ENCODE measurements at places on chromosomes 16 and 17.

- no peak overlapping the region for H3K27ac ChIP-seq
- no peaks in the 10 kb centered on the region for H3K27me3 ChIP-seq
- peaks cover 7% of the 10 kb centered on the region for H3K4me1 ChIP-seq
- H3K4me3 ChIP-seq: no peak overlapping the region
- no peak for DNase-seq
- no peaks in the 10 kb centered on the region for H3K36me3 ChIP-seq
Measured at GRCh38 chr17:32610943-32611342, 124.2 kb downstream of the CDK5R1 start.

- H3K4me1 ChIP-seq: no peaks in the 10 kb centered on the region
- no peak overlapping the region for H3K4me3 ChIP-seq
- H3K36me3 ChIP-seq: no peaks in the 10 kb centered on the region
- H3K27me3 ChIP-seq: no peaks in the 10 kb centered on the region
- no peak for DNase-seq
- H3K27ac ChIP-seq: no peak overlapping the region
Measured at GRCh38 chr16:78303946-78304345, 204.5 kb downstream of the WWOX start.

DNA sequence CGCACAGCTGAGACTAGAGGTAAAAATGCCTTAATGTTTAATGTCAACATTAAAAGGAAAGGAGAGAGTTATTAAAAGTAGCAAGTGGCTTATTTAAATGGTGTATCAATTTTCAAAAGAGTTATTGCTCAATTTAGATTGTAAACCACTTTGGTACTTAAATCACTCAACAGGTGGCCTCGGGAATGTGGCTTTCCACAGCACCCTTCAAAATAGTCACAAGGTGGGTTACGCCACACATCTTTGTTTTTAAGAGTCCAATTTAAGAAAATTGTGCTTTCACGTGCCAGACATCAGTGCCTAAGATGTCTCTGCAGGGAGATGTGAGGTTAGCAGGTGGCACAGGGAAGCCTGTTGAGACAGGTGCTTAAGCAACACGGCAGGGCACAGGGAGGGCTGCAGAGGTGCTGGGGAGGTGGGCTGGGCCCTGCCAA is 27.5 kb upstream of the ADCY7 start:
- DNase-seq: peak; percentile 62
- H3K36me3 ChIP-seq: no peaks in the 10 kb centered on the region
- H3K27me3 ChIP-seq: no peaks in the 10 kb centered on the region
- H3K4me1 ChIP-seq: peaks cover 10% of the 10 kb centered on the region
- H3K27ac ChIP-seq: no peak overlapping the region
- H3K4me3 ChIP-seq: no peak overlapping the region

DNA sequence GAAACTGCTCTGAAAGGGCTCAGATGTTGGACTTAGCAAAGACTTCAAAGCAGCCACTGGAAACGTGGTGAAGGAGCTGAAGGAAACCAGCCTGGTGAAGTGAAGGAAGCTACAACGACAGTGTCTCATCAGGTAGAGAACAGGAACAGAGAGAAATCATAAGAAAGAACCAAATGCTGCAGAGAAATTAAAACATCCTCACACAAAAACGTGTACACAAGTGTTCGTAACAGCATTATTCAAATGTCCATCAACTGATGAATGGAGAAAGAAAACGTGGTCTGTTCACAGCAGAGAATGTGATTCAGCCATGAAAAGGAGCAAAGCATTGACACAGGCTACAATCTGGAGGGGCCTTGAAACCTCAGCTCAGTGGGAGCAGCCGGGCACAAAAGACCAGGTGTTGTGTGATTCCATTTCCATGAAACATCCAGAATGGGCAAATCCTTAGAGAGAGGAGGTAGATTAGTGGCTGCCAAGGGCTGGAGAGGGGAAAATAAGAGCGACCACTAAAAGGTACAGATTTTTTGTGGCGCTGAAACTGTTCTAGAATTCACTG is 26.9 kb downstream of the IFT140 start:
- H3K4me1 ChIP-seq: no peaks in the 10 kb centered on the region
- no peak for DNase-seq
- H3K36me3 ChIP-seq: no peaks in the 10 kb centered on the region

DNA sequence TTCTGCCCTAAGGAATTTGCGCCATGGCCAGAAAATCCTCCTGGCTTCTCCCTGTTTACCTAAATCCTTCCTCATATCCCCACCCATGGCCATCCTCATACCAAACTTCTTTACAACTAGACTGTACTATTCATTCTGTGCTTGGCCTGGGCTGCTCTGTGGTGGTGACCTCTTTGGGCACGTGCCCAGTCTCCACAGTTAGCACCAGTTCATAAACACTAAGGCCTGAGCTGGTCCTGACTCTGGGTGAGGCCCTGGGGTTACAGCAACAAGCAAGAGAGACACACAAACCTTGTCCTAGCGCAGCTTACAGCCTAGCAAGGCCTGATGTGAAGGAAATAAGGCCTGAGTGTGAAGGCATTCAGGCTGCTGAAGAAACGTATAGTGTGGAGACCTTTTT is 3.1 kb upstream of the ATXN7L3 start:
- H3K4me3 ChIP-seq: no peak overlapping the region
- no peaks in the 10 kb centered on the region for H3K27me3 ChIP-seq
- no peak for DNase-seq
- H3K36me3 ChIP-seq: peaks cover 14% of the 10 kb centered on the region
- H3K4me1 ChIP-seq: peaks cover 5% of the 10 kb centered on the region
- H3K27ac ChIP-seq: peak overlapping the region; percentile 61

- H3K27ac ChIP-seq: peak overlapping the region; percentile 20
- H3K4me1 ChIP-seq: no peaks in the 10 kb centered on the region
- peaks cover 18% of the 10 kb centered on the region for H3K36me3 ChIP-seq
- peak overlapping the region; percentile 43 for H3K4me3 ChIP-seq
- H3K27me3 ChIP-seq: peaks cover 7% of the 10 kb centered on the region
Measured at GRCh38 chr17:50199211-50199802, 2.1 kb downstream of the COL1A1 start.

- H3K27ac ChIP-seq: peak overlapping the region; percentile 33
- peaks cover 13% of the 10 kb centered on the region for H3K36me3 ChIP-seq
- H3K4me1 ChIP-seq: no peaks in the 10 kb centered on the region
- H3K4me3 ChIP-seq: no peak overlapping the region
Measured at GRCh38 chr16:12009922-12010321, 33.4 kb downstream of the SNX29 start.

DNA sequence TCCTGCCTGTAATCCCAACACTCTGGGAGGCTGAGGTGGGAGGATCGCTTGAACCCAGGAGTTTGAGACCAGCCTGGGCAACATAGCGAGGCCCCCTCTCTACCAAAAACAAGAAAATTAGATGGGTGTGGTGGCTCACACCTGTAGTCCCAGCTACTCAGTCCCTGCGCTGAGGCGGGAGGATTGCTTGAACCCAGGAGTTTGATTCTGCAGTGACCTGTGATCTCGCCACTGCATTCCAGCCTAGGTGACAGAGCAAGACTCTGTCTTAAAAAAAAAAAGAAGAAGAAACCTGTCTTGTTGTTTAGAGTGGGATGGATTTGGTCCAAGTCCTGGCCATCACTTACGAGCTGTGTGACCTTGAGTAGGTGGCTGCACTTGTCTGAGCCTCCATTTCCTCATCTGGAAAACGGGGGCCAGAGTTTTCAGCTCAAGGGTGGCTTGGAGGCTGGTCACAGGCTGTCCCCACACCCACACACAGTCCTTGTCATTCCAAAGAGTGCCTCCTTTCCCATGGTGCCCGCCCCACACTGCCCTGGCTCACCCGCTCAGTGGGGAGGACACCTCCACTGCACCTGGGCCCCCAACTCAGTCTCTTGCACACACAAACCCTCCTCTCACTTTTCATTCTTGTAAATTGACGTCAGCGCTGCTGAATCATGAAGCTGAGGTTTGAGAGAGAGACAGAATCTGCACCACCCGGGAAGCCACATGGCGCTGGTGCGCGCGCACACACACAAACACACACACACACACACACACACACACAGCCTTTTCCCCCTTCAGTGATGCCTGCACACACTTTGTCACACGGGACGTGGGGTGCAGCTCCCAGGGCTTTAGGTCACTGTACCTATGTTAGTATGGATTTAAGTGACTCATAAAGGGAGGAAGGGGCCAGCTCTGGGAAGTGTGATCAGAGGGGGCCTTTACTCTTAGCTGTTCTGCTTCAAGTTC is 4.2 kb downstream of the SOCS1 start:
- H3K4me3 ChIP-seq: peak overlapping the region; percentile 92
- peaks cover 31% of the 10 kb centered on the region for H3K36me3 ChIP-seq
- H3K4me1 ChIP-seq: peaks cover 34% of the 10 kb centered on the region
- H3K27ac ChIP-seq: no peak overlapping the region

DNA sequence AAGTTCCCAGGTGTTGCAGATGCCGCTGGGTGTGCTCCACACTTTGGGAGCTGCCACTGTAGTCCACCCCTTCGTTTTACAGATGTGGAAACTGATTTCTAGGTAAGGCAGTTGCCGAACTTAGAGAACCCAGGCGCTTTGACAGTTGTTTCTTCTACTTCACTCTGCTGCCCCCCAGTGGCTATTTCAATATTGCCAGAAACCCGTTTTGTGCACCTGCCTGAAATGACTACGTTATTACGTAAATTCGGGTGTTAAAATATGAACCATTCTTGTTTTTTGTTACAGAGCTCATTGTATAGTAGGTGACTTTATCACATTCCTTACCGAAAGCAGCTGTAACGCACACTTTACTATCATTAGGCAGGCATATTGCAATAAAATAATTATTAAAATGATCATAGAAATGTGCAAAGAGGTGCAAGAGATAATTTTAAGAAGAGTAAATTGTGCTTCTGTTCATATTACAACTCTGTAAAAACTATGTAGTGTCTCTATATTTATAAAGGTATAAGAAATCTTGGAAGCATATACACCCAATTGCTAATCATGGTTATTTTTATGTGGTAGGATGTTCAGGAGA is 44.9 kb downstream of the OTOA start:
- DNase-seq: peak; percentile 61
- no peak overlapping the region for H3K27ac ChIP-seq
- H3K27me3 ChIP-seq: no peaks in the 10 kb centered on the region
- H3K4me3 ChIP-seq: no peak overlapping the region
- no peaks in the 10 kb centered on the region for H3K36me3 ChIP-seq

GRCh38 chr17:59406808-59407381 is 75.4 kb downstream of the YPEL2 start:
- H3K4me1 ChIP-seq: no peaks in the 10 kb centered on the region
- H3K36me3 ChIP-seq: no peaks in the 10 kb centered on the region
- H3K27ac ChIP-seq: no peak overlapping the region
- H3K4me3 ChIP-seq: no peak overlapping the region
- H3K27me3 ChIP-seq: no peaks in the 10 kb centered on the region

DNA sequence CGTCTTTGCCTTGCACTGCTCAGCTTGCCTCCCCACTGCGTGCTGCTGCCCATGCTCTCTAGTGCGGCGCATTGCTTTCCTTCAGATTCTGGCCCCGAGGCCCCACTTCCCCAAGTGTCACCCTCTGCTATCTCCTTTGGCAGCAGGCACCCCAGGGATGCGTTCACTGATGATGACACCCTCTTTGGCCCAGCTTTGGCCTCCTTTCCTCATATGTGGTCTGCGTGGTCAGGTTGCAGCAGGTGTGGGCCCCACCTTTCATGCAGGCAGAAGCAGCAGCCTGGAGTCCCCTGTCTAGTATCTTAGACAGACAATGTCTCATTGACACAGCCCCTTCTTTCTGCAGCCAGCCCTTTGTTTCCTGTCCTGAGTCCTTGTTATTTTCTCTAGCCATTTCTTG is 4.8 kb upstream of the CCL3 start:
- no peak for DNase-seq
- no peak overlapping the region for H3K4me3 ChIP-seq
- no peaks in the 10 kb centered on the region for H3K27me3 ChIP-seq
- no peaks in the 10 kb centered on the region for H3K36me3 ChIP-seq

DNA sequence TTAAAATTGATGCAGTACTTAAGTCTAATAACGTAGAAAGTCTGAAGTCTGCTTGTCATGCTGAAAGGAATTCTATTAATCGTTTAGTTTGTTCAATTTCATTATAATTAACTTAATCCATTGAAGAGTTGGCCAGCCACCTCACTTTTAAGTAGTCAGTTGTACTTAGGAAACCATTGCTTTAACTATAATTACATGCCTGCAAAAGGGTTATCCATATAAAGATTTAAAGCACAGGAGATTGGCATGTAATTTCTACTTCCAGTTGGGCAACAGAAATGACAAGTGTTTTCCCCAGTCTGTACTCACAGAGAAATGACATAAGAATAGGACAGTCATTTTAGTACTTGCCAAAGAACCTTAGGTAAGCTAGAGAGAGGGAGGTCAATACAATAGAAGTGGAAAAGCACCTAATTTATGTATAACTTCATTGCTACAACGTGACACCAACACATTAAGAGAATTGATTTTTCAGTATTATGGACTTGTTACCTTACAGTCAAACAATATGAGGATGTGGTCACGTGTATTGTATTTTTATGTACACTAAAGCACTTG is 3.7 kb upstream of the USP32 start:
- no peaks in the 10 kb centered on the region for H3K36me3 ChIP-seq
- H3K27ac ChIP-seq: peak overlapping the region; percentile 98
- peaks cover 67% of the 10 kb centered on the region for H3K4me1 ChIP-seq
- no peak for DNase-seq
- no peak overlapping the region for H3K4me3 ChIP-seq
- no peaks in the 10 kb centered on the region for H3K27me3 ChIP-seq

- H3K4me3 ChIP-seq: no peak overlapping the region
- H3K4me1 ChIP-seq: peaks cover 30% of the 10 kb centered on the region
- H3K36me3 ChIP-seq: no peaks in the 10 kb centered on the region
- H3K27me3 ChIP-seq: peaks cover 27% of the 10 kb centered on the region
- no peak overlapping the region for H3K27ac ChIP-seq
Measured at GRCh38 chr16:88961011-88961410, 16.0 kb downstream of the CBFA2T3 start.

DNA sequence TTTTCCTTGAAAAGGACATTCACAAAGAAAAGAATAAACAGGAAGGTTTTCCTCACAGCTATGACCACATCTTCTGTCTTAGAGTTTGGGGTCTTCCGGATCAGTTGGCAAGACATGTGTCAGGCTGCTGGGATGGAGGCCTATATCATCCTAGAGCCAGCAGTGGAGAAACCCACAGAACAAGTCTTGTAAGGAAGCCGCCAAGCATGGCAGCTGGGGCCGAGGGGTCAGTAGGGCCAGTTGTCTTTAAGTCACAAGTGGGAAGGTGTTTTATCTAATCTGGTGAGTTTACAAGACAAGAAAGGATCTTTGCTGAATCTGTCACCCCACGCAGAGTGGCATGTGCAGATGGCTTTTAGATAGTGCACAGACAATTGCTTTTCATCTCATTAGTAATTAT is 25.7 kb downstream of the SCNN1B start:
- H3K4me3 ChIP-seq: no peak overlapping the region
- no peaks in the 10 kb centered on the region for H3K27me3 ChIP-seq
- H3K36me3 ChIP-seq: no peaks in the 10 kb centered on the region
- H3K4me1 ChIP-seq: no peaks in the 10 kb centered on the region
- no peak for DNase-seq
- H3K27ac ChIP-seq: no peak overlapping the region

- no peaks in the 10 kb centered on the region for H3K36me3 ChIP-seq
- no peaks in the 10 kb centered on the region for H3K4me1 ChIP-seq
- no peak for DNase-seq
- peak overlapping the region; percentile 71 for H3K27ac ChIP-seq
- H3K4me3 ChIP-seq: no peak overlapping the region
Measured at GRCh38 chr17:29126268-29126930, 53.8 kb downstream of the MYO18A start.

- no peaks in the 10 kb centered on the region for H3K36me3 ChIP-seq
- no peak for DNase-seq
- no peak overlapping the region for H3K4me3 ChIP-seq
- no peak overlapping the region for H3K27ac ChIP-seq
- no peaks in the 10 kb centered on the region for H3K27me3 ChIP-seq
- no peaks in the 10 kb centered on the region for H3K4me1 ChIP-seq
Measured at GRCh38 chr16:51538707-51539498, 387.8 kb upstream of the SALL1 start.
